ENCODE measurements at places on chromosomes 5 and 9.

DNA sequence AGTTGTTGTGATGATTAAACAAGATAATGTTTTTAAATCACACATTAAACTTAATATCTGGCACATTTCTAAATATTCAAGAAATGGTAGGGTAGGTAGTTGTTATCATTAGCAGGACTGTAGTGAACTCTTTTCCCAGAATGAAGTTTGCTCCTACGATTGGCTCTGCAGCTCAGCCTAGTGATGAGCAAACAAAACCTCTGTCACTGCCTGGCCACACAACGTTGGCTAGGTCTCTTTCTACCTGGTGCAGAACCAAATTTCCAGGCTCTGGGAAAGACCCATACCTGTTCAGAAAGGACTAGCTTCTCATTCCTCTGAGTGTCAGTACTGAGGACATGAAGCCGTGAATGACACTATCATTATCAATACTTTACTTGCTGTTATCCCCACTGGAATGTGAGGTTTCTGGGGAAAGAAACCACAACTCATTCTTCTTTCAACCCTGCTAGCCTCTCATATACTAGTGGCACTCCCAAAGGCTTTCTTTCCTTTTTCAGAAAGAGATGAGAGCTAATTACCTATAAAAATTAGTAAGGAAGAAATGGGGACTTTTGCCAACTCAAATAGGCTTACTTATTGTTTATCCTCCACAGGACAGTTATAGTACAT, 219.3 kb upstream of the TRIM32 start:
- no peak for DNase-seq

GRCh38 chr5:179346401-179346800, 1.1 kb upstream of the ADAMTS2 start:
- no peak for DNase-seq

DNA sequence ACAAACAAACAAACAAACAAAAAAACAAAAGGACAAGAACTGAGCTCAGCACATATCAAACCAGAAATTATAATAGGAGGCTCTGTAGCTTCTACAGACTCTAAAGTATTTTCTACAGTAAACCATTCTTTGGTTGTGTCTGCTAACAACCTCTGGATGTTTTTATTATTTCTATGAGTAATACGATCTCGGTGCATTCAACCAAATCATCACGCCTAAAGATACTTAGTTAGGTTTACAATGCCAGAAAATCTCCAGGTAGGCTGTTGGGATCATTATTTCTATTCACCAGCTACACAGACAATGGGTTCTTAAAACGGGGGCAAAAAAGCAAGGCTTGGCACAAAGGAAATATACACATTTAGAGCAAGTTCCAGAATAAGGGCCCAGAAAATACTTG, 41.6 kb upstream of the ALDOB start:
- no peak for DNase-seq

DNA sequence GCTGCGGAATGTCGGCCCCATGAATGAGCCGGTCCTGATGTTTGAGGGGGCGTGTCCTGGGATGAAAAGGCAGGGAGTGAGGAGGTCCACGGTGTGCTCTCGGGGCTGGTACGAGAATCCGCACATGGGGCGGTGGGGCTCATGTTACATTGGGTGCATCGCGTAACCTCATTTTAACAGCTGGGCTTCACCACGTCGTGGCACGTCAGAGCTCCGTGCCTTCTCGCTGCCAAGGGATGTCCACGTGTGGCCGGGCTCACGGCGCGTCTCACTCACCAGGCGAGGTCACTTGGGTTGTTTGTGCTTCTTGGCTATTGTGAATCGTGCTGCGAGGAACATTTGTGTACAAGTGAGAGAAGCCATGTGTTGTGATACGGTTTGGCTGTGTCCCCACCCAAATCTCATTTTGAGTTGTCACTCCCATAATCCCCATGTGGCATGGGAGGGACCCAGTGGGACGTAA, 29.1 kb upstream of the IRX4 start:
- DNase-seq, result no peak

- DNase-seq, result no peak
Observed at GRCh38 chr5:146860213-146860893, 18.2 kb downstream of the PPP2R2B start.

- no peak for DNase-seq
Observed at GRCh38 chr5:95557841-95558240, 2.9 kb downstream of the ARSK start.

DNA sequence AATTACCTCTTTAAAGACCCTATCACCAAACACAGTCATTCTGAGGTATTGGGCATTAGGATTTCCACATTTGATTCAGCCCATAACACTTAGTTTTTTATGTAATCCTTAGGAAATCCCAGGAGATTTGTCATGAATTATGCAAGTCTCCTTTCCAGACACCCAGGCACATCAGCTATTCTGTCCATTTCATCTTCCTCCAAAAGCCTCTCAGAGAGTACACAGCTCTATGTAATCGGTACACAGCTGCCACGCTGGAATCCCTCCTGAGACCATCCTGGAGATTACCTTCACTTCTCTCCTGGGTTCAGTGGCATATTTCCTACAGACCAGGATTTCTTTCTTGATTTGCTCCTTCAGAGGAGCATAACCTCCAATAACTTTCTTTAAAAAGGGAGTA, 2309.8 kb upstream of the WWC1 start:
- DNase-seq, result no peak

GRCh38 chr5:93611976-93612854, 29.2 kb downstream of the NR2F1 start:
- DNase-seq, result no peak

GRCh38 chr5:176391999-176392398, 3.4 kb downstream of the HIGD2A start:
- DNase-seq, result no peak

DNA sequence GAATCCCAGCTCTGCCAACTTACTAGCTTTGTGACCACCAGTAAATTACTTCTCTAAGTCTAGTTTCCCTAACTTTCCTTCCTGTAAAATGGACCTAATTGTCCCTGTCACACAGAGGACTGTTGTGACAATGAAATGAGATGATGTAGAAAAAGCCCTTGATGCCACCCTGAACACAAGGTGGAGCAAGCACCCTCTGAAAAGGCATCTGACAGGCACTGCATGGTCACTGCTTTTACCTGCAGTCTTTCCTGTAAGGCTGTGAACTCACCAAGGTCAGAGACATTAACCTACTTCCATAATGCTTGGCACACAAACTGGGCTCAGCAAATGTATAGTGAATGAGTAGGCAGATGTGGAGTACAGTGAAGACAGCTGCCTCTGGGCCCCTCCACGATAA, 6.1 kb downstream of the SLC31A2 start:
- DNase-seq, result no peak

DNA sequence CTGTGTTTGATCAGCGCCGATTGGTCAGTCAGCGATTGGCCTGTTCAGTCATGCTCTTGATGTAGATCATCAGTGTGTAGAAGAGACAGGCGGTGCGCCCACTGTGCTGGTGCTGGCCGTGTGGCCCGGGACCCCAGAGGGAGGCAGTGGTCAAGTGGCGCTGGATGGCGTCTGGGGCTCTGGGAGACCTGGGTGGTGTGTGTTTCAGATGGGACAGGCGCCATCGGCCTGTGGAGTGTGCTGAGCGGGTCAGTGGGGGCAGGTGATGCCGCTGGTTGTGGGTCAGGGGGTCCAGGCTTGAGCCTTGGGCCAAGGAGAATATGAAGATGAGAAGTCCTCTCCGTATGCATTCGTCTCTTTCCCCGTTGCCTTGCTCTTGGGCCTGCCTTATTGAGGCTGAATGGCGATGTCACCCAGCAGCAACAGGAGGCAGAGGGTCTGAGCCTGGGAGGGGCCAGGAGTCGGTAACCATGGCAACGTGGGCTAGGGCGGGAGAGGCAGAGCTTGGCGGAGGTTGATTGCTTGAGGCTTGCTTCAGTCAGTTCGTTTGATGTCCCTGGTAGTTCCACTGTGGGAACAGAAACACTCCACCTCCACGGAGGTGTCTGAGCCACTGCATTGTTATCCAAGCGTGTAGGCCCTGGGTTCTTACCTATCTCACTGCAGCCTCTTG, 117.8 kb upstream of the CACNA1B start:
- no peak for DNase-seq

- DNase-seq, result no peak
Observed at GRCh38 chr9:9749591-9749990, 863.2 kb downstream of the PTPRD start.

GRCh38 chr9:72551306-72551705, 29.9 kb downstream of the TMC1 start:
- no peak for DNase-seq

GRCh38 chr5:175526691-175527090, 48.3 kb downstream of the SFXN1 start:
- no peak for DNase-seq

DNA sequence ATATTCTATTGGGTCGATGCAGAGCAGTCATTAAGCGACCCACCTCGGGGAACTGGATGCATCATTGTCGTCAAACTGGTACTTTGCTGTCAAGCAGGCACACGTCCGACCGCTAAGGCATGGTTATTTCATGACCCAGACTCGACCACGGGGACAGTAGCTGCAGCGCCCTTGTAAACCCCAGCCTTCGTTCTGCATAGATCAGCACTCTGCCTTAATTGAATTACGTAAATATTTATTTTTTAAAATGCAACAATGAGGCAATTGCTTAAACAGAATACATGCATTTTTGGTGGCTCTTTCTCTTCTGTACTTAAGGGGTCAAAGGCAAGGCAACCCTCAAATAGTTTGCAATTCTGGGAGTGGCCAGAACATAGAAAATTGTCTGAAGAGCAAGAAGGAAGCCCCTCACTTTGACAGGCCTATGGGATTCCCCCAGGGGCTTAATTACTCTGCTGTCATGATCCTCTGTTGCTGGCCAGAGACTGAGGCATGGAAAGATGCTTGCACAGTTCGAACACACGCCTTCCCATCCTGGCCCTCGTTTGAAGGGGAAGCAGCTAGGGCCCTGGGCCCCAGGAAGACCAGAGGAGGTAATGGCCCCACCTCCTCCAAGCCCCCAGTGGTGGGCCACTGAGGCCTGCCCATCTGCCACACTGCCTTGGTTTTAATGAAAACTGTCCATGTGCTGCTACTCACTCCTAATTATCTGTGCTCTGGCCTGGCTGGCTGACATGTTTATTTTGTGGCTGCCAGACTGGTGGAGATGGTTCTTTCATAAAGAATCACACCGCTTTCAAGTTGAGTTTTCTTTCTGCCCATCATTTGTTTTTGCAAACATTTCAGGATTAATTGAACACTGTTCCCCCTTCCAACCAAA, 169.7 kb upstream of the MAST4 start:
- DNase-seq, result no peak

DNA sequence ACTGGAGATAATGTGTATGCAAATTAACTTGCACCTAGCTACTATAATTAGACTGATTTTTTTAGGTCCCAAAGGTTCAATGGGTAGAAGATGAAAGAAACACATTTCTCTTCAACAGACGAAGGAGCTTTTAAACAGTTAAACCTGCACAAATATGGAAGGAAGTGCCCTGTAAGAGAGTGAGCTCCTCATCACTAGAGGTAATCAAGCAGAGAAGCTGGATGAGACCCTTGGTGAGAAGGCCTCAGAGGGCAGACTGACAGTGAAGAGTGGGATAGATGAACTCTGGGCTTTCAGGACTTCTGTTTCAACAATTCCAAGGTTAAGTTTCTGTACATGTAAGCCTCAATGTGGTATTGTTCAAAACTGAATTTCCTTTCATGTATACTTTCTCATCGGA, 23.2 kb downstream of the PTPN3 start:
- DNase-seq, result no peak

GRCh38 chr5:139360384-139360783, 18.7 kb downstream of the PAIP2 start:
- no peak for DNase-seq

DNA sequence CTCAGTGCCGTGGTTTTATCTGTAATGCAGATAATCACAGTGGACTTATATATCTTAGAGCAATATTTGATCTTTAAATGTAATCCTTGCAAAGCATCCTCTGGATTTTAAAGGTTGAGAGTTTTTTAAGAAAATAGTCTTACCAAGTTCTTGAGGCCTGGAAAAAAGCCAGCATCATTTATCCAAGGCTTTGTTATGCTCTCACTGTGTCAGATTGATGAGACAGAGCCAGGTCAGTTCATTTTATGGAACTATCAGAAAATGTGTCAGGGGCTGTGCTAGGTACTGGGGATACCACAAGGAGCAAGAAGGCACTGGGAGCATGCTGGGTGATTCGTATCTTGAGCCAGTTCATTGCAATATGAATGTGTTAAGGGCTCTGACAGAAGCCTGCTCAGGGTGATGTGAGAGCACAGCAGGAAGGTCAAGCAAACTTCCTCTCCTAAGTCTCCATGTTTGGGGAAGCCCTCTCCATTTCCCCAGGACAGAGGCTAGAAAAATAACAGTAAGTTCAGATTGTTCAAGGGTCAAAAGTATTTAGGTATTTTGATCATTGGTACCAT, 19.7 kb downstream of the C7 start:
- DNase-seq, result no peak

DNA sequence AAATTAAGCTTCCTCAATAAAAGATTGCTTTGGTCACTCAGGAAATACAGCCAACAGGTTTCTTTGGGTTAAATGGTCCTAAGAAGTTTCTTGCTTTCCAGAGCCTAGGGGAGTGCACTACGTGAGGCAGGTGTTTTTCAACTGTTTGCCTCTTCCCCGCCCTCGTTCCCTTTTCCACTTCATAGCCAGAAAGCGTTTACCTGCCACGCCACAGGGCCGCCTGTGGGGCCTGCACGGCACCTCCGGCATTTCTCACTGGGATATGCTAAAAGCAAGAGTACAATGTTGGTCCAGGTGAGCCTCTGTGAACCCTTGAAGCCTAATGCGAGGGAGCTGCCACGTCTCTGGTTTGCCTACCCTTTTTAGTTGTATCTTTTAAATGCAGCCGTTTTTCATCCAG, 167.6 kb upstream of the OTULINL start:
- no peak for DNase-seq

GRCh38 chr5:33425314-33425713, 15.5 kb upstream of the TARS1 start:
- DNase-seq, result no peak

DNA sequence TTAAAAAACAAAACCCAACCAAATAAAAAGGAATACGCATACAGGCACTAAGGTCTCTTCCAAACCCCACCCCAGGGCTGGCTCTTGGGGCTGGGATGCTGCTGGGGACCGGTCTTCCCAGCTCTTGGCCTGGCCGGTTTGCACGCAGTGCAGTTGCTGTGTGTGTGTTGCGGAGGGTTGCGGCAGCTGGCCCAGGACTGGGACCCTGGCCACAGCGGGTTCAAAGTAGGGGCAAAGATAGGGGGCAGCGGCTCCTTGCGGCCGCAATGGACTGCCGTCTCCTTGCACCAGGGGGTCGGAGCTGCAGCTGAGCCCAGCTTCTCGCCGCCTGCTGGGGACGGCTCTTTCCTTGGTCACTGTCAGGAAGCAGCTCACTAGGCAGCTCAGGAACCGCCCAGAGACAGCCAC, 5.0 kb downstream of the DMRT3 start:
- DNase-seq, result no peak

- DNase-seq, result no peak
Observed at GRCh38 chr9:126842977-126843799, 17.3 kb upstream of the ZBTB34 start.

GRCh38 chr9:73805853-73806458, 654.3 kb downstream of the ANXA1 start:
- no peak for DNase-seq

All from stimulated activated CD4-positive, alpha-beta T cell treated with anti-CD3 and anti-CD28 coated beads, Interleukin-1b, Interleukin-23, amount 100 ng/mL, for 1 hour (primary cell).